ENCODE measurements at places on chromosomes 7 and 10. TPM values are rescaled to one million over a fixed set of nuclear protein-coding genes. Genes with fewer than 3 reads are reported as not detected.

The MEIG1 gene
- total RNA-seq, result not detected

The HTR5A gene
- total RNA-seq, result not detected

The PTPN20 gene
- 0.20 TPM for total RNA-seq

The GIMAP2 gene
- total RNA-seq, result 101 TPM

The PRLHR gene
- not detected for total RNA-seq

The HOXA4 gene
- not detected for total RNA-seq

The NPC1L1 gene
- not detected for total RNA-seq

The GPR15LG gene
- not detected for total RNA-seq
